ENCODE measurements at places on chromosomes 7 and 10.
A peak's percentile ranks its signal among the peaks of the same experiment; 100 is the strongest.

DNA sequence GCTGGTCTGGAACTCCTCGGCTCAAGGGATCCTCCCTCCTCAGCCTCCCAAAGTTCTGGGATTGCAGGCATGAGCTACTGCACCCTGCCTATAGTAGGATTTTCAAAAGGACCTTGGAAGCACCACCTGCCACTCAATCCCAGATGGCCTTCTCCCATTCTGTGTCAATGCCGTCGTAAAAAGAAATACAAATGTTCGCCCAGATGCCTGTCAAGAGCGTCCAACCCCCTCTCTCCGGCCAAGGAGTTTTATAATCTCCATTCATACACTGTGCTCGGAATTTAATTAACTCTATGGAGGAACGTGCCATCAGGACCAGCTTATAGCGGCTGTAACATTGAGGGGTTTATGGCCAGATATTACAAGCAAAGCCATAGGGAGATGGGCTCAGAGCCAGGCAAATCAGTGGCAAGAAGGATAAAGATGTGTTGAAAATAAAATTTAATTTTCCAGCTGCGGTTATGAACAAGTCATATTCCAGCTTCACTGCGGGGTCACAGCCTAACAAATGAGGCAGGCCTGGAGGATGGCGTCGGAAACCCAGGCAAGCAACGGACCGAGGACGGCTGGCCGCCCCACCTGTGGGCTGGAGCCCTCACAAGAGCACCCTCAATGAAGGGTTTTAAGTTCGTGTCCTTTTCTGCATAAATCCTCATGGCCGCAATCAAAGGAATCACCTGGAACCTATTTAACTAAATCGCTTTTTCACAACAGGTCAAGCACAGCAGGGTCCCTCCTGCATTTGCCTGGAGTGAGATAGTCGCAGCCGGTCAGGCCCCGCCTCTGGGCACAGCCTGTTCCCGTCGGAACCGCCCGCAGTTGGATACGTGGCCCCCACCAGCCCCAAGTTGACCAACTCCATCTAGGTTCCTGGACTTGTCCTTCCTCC lies 374.5 kb upstream of the FOXK1 start:
- peak; percentile 1 for DNase-seq

- no peak for DNase-seq
Measured at GRCh38 chr10:129418496-129419225, 48.4 kb upstream of the MGMT start.

GRCh38 chr10:57657164-57657765 lies 610.4 kb downstream of the IPMK start:
- peak; percentile 2 for DNase-seq

DNA sequence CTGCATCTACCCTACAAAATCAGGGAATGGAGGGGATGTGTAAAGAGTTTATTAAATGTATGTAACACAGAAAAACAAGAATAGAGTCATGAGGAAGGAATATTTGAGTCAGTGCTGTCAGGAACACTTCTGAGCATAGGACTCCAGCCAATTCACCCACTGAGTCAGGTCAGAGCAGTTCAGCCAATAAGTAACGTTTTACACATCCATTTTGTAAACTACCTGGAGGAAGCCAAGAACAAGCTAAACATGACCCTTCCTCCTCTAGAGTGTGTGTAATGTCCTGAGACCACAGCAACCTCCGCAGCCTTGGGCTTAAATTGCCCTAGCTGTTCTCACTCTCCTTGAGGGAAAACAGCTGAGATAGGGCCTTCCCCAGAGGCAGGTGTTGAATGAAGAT lies 691.5 kb upstream of the LRRN3 start:
- no peak for DNase-seq

- DNase-seq, result no peak
Measured at GRCh38 chr10:7853226-7853842, 35.0 kb downstream of the TAF3 start.
